ENCODE measurements at places on chromosomes 16 and 17. TPM values are rescaled to one million over a fixed set of nuclear protein-coding genes. Genes with fewer than 3 reads are reported as not detected.

RNF157 gene
- 66.5 TPM for total RNA-seq

HS3ST3A1 gene
- not detected for total RNA-seq

OR1A1 gene
- total RNA-seq, result 0.09 TPM

DNA sequence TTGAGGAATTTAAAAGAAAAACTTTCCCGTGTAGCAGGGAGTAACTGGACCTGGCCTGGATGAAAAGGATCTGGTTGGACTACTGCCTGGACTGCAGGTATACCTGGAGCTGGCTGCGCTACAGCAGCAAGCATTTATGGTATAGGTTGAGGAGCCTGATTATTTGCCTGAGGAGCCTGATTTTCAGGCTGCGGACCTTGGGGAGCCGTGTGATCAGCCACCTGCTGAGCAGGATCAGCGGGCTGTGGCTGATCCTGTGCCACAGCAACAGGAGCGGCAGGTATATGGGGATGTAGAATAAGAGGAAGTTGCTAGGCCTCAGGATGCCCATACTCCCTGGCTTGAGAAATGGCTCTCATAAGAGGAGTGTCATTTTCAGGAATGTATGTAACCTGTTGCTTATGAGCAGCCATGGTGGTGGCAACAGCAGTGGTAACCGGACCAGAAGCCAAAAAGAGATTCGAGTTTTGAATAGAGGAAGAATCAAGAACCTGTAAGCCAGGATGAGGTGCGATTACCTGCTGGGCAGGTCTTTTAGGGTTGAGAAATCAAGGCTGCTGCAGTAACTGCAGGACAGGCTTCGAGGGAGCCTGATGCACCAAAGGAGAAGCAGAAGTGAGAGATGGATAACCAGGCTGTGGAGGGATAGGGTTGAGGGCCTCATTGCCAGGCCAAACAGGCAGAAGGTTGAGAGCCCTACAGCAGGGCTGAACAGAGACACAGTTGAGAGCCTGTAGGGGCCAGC is 60.9 kb upstream of the ARL4D start:
- no peak for DNase-seq

GRCh38 chr17:33901085-33901484 is 354.0 kb upstream of the CCL2 start:
- no peak for DNase-seq

GRCh38 chr17:82118815-82119380 is 20.9 kb upstream of the FASN start:
- no peak for DNase-seq

- DNase-seq, result no peak
Observed at GRCh38 chr17:50835301-50836234, at the start of gene WFIKKN2. Gene WFIKKN2 (plus strand): TSS chr17:50835586. CDS start chr17:50835938, 352 bp downstream.

GRCh38 chr17:77839698-77840512 is 118.6 kb upstream of the TNRC6C start:
- no peak for DNase-seq

- no peak for DNase-seq
Observed at GRCh38 chr16:31402687-31403086, 9.6 kb downstream of the ITGAD start.

DNA sequence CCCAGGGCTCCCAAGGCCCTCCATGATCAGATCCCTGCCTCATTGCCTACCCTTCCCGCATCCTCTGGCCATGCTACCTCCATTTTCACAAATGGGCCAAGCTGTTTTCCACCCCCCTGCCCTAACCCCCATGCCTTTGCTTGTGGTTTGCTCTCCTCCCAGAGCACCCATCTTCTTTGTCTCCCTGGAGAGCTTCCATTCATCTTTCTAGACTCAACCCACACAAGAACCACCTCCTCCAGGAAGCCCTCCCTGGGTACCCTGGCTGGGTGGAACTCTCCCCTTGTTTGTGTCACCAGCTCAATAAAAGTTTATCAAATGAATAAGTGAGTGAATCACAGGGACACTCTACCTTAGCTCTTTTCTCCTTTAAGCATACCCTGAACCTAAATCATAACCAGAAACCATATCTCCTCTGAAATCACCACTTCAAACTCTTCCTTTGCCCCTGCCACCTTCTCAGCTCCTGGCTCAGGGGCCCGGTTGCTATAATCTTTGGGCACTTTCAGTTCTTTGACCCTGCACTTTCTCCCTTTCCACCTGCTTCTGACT is 2.9 kb upstream of the SCN4A start:
- DNase-seq, result no peak

Data from T-cell (primary cell).